Activated naive CD4-positive, alpha-beta T cell treated with anti-CD3 and anti-CD28 coated beads, Interleukin-2, amount 10 ng/mL, durations not matched to agents 5 hours and 36 hours (primary cell): ENCODE measurements at places on chromosomes 7 and 10. TPM values are rescaled to one million over a fixed set of nuclear protein-coding genes. Genes with fewer than 3 reads are reported as not detected.

HOXA9 gene
- total RNA-seq: not detected

PHYHIPL gene
- total RNA-seq: not detected

GBX1 gene
- total RNA-seq: not detected

TRAPPC14 gene
- total RNA-seq: 52.2 TPM

AZGP1 gene
- total RNA-seq: not detected

TMEM229A gene
- total RNA-seq: not detected

ANXA8 gene
- total RNA-seq: 0.24 TPM

SKIDA1 gene
- total RNA-seq: 0.20 TPM

CPA1 gene
- not detected for total RNA-seq

PPP3CB gene
- total RNA-seq: 40.6 TPM
